Sigmoid colon (tissue), 7 donors: ENCODE measurements at places on chromosomes 1 and 21. TPM values are rescaled to one million over a fixed set of nuclear protein-coding genes. Genes with fewer than 3 reads are reported as not detected.

Gene PTBP2
- total RNA-seq, result 162 TPM

Gene IFNLR1
- not detected for total RNA-seq

Gene PRDM16
- total RNA-seq, result 0.71 TPM

Gene DDOST
- 98.9 TPM for total RNA-seq

Gene OR2L3
- total RNA-seq, result 0.27 TPM

- peaks cover 80% of the 10 kb centered on the region for H3K4me1 ChIP-seq
- no peaks in the 10 kb centered on the region for H3K27me3 ChIP-seq
- H3K4me3 ChIP-seq, result no peak overlapping the region
- H3K36me3 ChIP-seq, result peaks cover 79% of the 10 kb centered on the region
- DNase-seq, result peak; percentile 62
These were observed 10.2 kb downstream of the COL6A1 start for GRCh38 chr21:45991606-45992300.

DNA sequence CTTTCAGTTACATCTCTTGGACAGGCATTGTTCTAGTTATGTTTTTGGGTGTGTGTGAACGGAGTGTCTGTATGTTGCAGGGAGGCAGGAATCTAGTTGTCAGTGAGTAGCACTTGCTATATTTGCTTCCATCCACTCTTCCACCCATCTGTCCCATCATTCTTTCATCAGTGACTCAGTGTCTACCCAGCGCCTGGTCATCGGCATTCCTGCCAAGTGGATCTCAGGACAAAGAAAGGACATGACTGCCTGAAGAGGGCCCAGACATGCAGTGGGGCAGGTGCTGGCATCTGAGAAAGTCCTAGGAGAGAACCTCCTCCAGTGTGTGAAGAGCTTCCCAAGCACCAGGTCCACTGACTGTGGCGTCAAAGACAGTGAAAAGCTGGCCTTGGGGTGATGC lies 27.3 kb upstream of the MAGOH start:
- no peaks in the 10 kb centered on the region for H3K27me3 ChIP-seq
- no peak overlapping the region for H3K27ac ChIP-seq
- no peaks in the 10 kb centered on the region for H3K4me1 ChIP-seq
- H3K4me3 ChIP-seq, result no peak overlapping the region
- H3K36me3 ChIP-seq, result no peaks in the 10 kb centered on the region
- DNase-seq, result no peak

GRCh38 chr1:94011709-94012595 lies 102.7 kb upstream of the GCLM start:
- DNase-seq, result no peak
- H3K27me3 ChIP-seq, result no peaks in the 10 kb centered on the region
- no peak overlapping the region for H3K4me3 ChIP-seq

GRCh38 chr1:92964998-92965397 lies 3.7 kb upstream of the DIPK1A start:
- H3K36me3 ChIP-seq, result no peaks in the 10 kb centered on the region
- no peak overlapping the region for H3K27ac ChIP-seq

- H3K27ac ChIP-seq, result no peak overlapping the region
- H3K27me3 ChIP-seq, result peaks cover 20% of the 10 kb centered on the region
- no peaks in the 10 kb centered on the region for H3K36me3 ChIP-seq
- DNase-seq, result no peak
- no peak overlapping the region for H3K4me3 ChIP-seq
These were observed 3.6 kb upstream of the SMPDL3B start for GRCh38 chr1:27931184-27931583.
